ENCODE measurements at places on chromosomes 4 and X.

DNA sequence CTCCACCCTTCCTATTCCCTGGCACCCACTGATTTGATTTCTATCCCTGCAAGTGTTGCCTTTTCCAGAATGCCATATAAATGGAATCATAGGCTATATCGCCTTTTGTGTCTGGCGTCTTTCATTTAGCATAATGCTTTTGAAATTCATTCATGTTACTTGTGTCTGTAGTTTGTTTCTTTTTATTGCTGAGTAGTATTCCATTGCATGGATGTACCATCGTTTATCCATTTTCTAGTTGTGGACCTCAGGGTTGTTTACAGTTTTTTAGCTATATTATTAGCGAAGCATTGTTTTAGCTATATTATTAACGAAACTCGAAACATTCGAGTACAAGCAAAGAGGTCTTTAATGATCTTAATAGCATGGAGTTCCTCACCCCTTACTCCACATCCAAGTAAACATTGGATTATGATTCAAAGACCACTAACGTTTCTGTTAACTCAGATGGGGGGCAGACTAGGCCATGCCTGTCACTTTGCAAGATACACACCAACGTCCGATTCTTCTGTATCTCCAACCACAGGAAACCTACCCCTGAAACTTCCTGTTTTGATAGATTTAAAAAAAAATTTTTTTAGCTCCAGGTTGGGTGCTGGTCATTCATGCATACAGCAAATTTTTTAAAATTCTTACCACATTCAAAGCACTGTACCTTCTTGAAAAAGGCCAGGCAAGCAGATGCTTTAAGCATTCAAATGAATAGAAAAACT is 1.1 kb downstream of the DCK start:
- H3K27me3 ChIP-seq = no peaks in the 10 kb centered on the region
- DNase-seq = no peak
- H3K36me3 ChIP-seq = peaks cover 7% of the 10 kb centered on the region
- no peak overlapping the region for H3K27ac ChIP-seq
- peak overlapping the region; percentile 100 for H3K4me3 ChIP-seq
- H3K4me1 ChIP-seq = peaks cover 3% of the 10 kb centered on the region

DNA sequence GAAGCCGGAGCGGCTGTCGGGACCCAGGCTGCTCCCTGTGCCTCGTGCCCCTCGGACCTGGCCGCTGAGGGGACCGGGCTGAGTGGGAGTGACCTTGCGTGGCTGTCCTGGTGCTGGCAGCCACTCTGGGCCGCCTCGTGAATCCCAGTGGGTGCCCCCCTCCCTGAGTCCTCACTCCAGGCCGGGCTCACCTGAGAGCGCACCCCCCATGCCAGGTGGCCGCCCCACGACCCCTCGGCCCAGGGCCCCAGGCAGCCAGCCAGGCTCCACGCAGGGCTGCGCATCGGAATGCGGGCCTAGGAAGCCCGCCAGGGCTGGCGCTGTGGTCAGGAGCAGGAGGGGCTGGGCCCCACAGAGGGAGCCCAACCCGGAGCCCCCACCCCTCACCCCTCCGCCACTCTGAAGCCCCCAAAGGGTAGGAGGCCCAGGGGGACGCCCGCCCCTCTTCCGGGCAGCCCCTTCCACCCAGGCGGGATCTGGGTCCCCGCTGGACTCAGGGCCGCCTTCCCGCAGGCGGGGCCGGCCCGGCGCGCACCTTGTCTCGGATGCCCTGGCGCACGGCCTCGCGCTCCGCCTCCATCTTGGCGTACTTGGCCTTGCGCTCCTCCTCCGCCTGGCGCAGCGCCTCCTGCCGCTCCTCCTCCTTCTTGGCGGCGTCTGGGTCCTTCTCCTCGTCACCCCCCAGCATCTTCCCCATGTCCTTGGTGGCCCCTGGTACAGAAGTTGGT is 33.9 kb downstream of the CPLX1 start:
- H3K4me1 ChIP-seq = peaks cover 24% of the 10 kb centered on the region
- H3K4me3 ChIP-seq = no peak overlapping the region
- H3K27ac ChIP-seq = no peak overlapping the region

DNA sequence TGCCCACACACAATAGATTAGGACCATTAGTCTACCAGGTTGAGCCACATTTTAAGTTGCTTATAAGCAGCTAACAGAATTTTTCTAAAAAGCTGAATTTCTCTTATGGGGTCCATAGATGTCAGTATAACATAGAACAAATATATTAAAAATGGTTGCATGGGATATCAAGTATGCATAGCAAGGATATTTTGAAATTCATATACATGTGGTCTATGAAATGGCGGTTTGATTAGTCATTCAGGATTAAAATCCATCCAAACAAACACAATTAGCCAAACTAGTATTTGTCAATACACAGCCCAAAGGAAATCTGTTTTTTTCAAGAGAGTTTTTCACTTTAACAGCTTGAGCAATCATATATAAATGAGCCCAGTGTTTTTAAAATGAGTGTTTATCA is 33.5 kb upstream of the AMOT start:
- peaks cover 9% of the 10 kb centered on the region for H3K4me1 ChIP-seq
- H3K27ac ChIP-seq = no peak overlapping the region
- H3K27me3 ChIP-seq = no peaks in the 10 kb centered on the region
- no peak for DNase-seq
- H3K4me3 ChIP-seq = no peak overlapping the region

DNA sequence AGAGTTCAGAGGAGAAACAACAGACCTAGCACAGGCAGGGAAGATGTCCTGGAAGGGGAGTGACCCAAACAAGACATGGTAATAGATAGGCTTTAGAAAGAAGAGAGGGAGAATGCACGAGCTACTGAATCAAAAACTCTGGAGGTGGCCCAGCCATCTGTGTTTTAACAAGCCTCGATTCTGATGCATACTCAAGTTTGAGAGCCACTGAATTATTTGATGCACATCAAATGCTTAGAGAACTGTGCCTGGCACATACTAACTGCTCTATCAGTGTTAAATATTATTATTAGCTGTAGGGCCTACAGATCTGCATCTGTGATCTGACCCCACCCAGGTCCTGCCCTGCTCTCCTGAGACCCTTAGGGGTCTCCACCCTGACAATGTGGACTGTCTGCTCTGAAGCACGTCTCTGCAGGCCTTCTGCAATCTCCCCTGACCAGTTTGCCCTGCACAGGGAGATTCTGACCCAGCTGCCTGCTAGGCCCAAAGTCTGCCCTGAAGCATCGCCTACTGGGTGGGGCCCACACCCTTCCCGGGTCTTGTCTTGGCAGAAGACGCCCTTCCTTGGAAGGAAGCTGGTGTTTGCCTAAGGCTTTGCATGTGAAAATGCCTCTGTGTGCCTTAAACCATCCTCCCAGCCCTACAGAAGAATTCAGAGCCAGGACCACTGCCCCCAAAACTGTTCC is 201.5 kb upstream of the KLF3 start:
- no peak for DNase-seq
- H3K27ac ChIP-seq = no peak overlapping the region
- H3K27me3 ChIP-seq = no peaks in the 10 kb centered on the region
- H3K36me3 ChIP-seq = no peaks in the 10 kb centered on the region
- H3K4me3 ChIP-seq = no peak overlapping the region

GRCh38 chr4:169993531-169993930 is 32.7 kb downstream of the MFAP3L start:
- no peak for DNase-seq
- H3K36me3 ChIP-seq = no peaks in the 10 kb centered on the region
- H3K27ac ChIP-seq = no peak overlapping the region
- H3K27me3 ChIP-seq = no peaks in the 10 kb centered on the region
- H3K4me3 ChIP-seq = no peak overlapping the region

DNA sequence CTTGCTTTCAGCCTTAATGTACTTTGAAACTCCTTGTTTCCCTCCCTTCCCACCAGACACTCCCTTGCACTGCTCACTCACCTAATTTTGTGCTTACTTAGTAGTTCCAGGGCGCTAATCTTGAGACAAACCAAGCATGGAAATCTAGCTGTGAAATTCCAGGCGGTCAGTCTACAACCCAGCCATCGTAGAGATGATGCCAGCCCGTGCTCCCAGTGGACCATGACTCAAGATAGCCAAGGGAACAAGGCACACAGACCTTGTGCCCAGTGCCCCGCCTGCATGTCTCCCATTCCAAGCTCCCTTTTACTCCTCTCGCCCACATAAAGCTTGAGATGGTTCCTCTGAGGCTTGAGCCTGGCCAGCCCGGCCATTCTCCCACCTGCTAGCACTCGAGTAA is 11.1 kb downstream of the TREX2 start:
- no peaks in the 10 kb centered on the region for H3K27me3 ChIP-seq
- no peaks in the 10 kb centered on the region for H3K4me1 ChIP-seq
- no peak for DNase-seq
- no peaks in the 10 kb centered on the region for H3K36me3 ChIP-seq
- no peak overlapping the region for H3K27ac ChIP-seq

GRCh38 chrX:42176789-42177188 is 253.4 kb upstream of the CASK start:
- H3K4me1 ChIP-seq = no peaks in the 10 kb centered on the region
- no peaks in the 10 kb centered on the region for H3K27me3 ChIP-seq
- no peak overlapping the region for H3K27ac ChIP-seq
- H3K4me3 ChIP-seq = no peak overlapping the region
- no peak for DNase-seq

DNA sequence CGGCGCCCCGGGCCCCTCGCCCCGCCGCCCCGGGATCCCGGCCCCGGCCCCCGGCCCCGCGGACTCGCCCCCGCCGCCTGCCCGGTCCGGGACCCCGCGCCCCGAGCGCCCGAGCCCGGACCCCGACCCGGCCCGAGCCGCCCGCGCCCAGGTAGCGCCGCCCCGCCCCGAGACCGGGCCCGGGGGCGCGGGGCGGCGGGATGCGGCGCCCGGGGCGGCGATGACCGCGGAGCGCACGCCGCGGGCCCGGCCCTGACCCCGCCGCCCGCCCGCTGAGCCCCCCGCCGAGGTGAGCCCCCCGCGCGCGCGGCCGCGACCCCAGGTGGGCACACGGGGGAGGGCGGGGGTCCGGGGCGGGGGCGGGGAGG is 224 bp downstream of the FGFRL1 start:
- H3K27me3 ChIP-seq = peaks cover 39% of the 10 kb centered on the region
- H3K4me3 ChIP-seq = peak overlapping the region; percentile 55
- peaks cover 38% of the 10 kb centered on the region for H3K4me1 ChIP-seq
